HCT116 (cell line): ENCODE measurements at places on chromosomes 3 and 15. TPM values are rescaled to one million over a fixed set of nuclear protein-coding genes. Genes with fewer than 3 reads are reported as not detected.

DNA sequence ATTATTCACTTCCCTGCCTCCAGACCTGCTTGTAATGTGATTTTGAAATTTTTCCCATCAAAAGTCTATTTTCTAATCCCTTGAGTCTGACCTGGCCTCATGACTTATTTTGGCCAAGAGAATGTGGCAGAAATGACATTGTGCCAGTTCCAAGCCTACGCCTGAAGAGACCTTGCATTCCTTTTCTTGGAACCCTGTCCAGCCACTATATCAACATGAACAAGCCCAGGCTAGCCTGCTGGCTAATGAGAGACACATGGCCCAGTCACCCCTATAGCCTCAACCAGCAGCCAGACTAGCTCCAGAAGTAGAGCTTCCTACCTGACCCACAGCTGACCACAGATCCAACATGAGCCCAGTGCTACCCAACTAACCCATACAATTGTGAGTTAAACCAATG, 121.1 kb upstream of the ACP3 start:
- no peak overlapping the region for H3K27ac ChIP-seq
- H3K4me3 ChIP-seq, result no peak overlapping the region
- no peaks in the 10 kb centered on the region for H3K4me1 ChIP-seq
- peaks cover 33% of the 10 kb centered on the region for H3K27me3 ChIP-seq

DNA sequence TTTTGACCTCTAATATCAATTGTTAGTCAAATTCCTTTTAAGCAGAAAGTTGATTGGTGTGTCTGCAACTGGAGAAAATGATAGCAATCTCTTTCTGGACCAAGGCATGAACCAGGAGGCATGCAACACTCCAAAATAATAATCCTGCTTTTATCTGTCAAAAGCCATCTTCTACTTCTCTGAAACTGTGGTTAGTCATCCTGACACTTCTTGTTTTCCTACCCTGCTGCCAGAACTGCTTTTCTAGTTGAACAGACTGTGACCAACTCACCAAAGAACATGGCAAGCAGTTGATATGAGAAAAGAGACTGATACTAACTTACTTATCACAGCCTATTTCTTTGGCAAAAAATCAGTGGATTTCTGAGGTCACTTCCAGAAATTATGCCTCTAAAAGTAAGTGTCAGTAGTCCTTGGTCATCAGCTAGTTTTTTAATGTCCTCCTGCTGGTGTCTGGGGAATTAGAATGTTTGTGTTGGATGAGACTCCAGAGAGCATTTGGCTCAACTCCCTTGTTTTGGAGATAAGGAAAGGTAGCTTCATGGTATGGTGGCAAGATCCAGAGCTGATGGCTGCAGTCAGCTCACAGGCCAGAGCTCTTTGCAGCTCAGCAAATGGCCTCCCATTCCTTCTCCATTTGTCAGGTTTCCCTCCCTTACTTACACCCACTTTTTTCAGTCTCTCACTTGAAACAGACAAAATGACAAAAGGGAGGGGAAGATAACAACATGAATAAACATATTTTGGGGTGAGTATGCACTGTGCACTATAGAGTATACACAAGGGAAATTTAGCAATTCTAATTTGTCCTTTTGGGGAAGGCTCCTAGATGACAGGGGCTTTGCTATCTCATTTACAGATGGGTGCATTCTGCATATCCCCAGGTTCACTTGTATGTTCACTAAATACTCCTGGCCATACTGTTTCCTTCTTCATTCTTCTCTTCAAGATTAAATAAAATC, 7.0 kb downstream of the CRYGS start:
- DNase-seq, result no peak
- no peak overlapping the region for H3K4me3 ChIP-seq

GRCh38 chr3:179046497-179047353, 24.9 kb downstream of the ZMAT3 start:
- no peaks in the 10 kb centered on the region for H3K36me3 ChIP-seq
- H3K27me3 ChIP-seq, result no peaks in the 10 kb centered on the region
- no peaks in the 10 kb centered on the region for H3K4me1 ChIP-seq
- no peak overlapping the region for H3K4me3 ChIP-seq
- no peak for DNase-seq
- H3K27ac ChIP-seq, result no peak overlapping the region

DNA sequence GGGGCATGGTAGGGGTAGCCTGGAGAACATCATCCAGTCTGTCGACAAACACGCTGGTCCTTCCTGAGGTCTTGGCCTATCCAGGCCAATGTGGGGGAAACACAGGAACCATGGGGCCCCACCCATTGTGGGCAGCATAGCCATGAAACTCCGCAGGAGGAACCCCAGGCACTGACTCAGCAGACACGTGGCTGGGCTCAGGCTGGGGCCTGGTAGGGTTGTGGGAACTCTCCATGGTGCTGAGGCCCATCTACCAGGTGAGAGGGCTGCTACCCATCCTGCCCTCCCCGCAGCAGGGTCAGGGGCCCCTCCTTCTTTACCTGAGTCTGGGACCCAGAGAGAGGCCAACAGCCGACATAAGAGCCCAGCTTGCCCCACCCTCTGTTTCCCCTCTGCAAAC, 22.6 kb upstream of the CACNA2D2 start:
- no peaks in the 10 kb centered on the region for H3K4me1 ChIP-seq
- no peak overlapping the region for H3K4me3 ChIP-seq
- peaks cover 7% of the 10 kb centered on the region; the same call in 1 of the 2 replicates for H3K27me3 ChIP-seq
- no peak overlapping the region for H3K27ac ChIP-seq
- H3K36me3 ChIP-seq, result no peaks in the 10 kb centered on the region
- peak; percentile 22 for DNase-seq

GRCh38 chr15:100948430-100948762, 29.2 kb downstream of the LRRK1 start:
- H3K4me1 ChIP-seq, result no peaks in the 10 kb centered on the region
- H3K27ac ChIP-seq, result no peak overlapping the region
- no peaks in the 10 kb centered on the region for H3K36me3 ChIP-seq

Gene PEX11A
- total RNA-seq, result 7.1 TPM

Gene CCDC33
- total RNA-seq, result 0.15 TPM

DNA sequence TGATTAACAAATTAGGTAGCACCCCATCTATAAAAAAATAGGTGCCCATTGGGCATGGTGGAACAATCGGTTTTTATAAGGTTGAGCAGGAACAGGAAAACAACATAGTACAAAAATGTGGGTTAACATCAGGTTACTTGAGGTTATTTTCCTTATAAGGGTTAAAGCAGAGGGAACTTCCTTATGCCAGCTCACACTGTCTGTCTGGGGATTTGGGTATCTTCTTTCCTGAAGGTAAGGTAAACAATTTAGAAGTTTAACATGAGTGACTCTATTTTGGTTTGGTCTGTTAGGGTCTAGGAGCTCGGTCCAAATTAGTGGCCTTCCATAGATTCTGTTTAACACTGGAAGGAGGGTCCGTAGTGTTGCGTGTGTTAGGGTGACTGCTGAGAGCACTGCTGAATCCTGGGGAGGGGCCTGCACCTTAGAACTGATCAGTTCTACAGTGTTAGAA, 14.7 kb downstream of the CHD2 start:
- no peak for DNase-seq
- H3K4me3 ChIP-seq, result no peak overlapping the region
- peak overlapping the region; percentile 42 for H3K27ac ChIP-seq
- no peaks in the 10 kb centered on the region for H3K27me3 ChIP-seq

Gene PLCB2
- 2.8 TPM for total RNA-seq

Gene CYP8B1
- total RNA-seq, result 0.12 TPM

Gene GALNT15
- total RNA-seq, result 0.05 TPM

DNA sequence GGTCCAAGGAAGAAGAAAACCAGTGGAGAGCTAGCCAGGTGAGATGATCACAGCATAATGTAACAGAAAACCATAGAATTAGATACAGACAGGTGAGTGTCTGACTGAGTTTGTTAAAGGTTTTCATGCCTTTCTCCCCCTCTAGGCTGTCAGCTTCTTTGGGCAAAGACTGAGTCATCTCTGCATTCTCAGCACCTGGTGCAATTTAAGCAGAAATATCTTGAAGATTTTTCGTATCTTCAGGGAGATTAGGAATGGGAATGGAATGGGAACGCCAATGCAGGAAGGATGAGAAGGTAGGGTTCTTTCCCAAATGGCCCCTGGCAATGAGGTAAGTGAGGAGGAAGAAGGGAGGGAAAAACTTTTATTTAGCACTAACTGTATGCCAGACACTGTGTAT, 122.0 kb upstream of the SLC7A14 start:
- no peak overlapping the region for H3K27ac ChIP-seq
- H3K4me3 ChIP-seq, result no peak overlapping the region
- H3K4me1 ChIP-seq, result no peaks in the 10 kb centered on the region
- no peaks in the 10 kb centered on the region for H3K27me3 ChIP-seq

Gene ISLR2
- total RNA-seq, result 0.05 TPM

- no peaks in the 10 kb centered on the region for H3K36me3 ChIP-seq
- H3K4me1 ChIP-seq, result no peaks in the 10 kb centered on the region
- H3K27ac ChIP-seq, result no peak overlapping the region
- DNase-seq, result no peak
- no peak overlapping the region for H3K4me3 ChIP-seq
These were observed 260.0 kb downstream of the EBLN2 start for GRCh38 chr3:73321286-73321999.

GRCh38 chr15:94070356-94071295, 160.7 kb upstream of the MCTP2 start:
- H3K27ac ChIP-seq, result no peak overlapping the region
- DNase-seq, result no peak
- no peaks in the 10 kb centered on the region for H3K4me1 ChIP-seq
- no peaks in the 10 kb centered on the region for H3K27me3 ChIP-seq
- H3K36me3 ChIP-seq, result no peaks in the 10 kb centered on the region
- H3K4me3 ChIP-seq, result no peak overlapping the region

DNA sequence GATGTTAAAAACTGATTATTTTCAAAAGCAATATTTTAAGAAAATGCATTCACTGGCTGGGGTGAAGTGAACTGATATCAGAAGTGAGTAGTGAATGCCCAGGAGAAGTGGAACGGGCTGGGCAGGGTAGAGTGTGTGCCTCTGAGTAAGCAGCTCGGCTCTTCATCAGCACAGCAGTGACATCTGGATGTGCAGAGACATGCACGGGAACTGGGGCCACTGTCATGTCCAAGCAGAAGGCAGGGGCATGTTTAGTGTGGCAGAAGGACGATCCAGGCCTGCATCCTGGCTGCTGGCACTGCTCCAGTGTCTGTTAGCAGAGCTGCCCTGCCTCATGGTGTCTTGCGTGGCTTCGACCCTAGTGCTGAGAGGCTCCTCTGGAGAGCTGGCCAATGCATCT, 305.6 kb upstream of the LRRFIP2 start:
- 0 out of 2 replicates have a peak, but pooled peaks cover 15% of the 10 kb centered on the region for H3K27me3 ChIP-seq
- H3K4me1 ChIP-seq, result no peaks in the 10 kb centered on the region
- no peak overlapping the region for H3K4me3 ChIP-seq
- no peak for DNase-seq
- no peak overlapping the region for H3K27ac ChIP-seq

- H3K4me1 ChIP-seq, result no peaks in the 10 kb centered on the region
- no peak overlapping the region for H3K27ac ChIP-seq
- H3K4me3 ChIP-seq, result no peak overlapping the region
- peaks cover 20% of the 10 kb centered on the region for H3K27me3 ChIP-seq
- H3K36me3 ChIP-seq, result no peaks in the 10 kb centered on the region
These were observed 465.1 kb upstream of the CFAP20DC start for GRCh38 chr3:59514865-59515482.

- no peak overlapping the region for H3K27ac ChIP-seq
- no peaks in the 10 kb centered on the region for H3K36me3 ChIP-seq
- no peaks in the 10 kb centered on the region for H3K27me3 ChIP-seq
- H3K4me3 ChIP-seq, result no peak overlapping the region
These were observed 53.0 kb downstream of the KLHL6 start for GRCh38 chr3:183502237-183503181.

Gene KNL1
- total RNA-seq, result 30.6 TPM

Gene CCNB2
- total RNA-seq, result 88.7 TPM

DNA sequence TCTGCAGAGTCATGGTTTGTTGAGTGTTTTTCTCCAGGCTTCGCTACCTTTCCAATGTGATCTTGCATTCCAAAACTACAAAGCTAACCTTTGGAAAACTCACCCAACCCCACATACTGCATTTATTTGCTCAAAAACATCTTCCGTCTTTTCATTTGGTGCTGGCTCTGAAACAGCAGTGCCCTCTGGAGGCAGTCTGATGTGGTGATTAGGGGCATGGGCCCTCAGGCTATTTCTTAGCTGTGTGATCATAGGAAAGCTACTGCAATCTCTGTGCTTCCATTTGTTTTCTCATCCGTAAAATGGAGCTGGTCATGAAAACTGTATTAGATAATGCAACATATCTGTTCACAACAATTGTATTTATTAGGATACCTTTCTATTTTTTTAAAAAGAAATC, 47.0 kb downstream of the MTHFS start:
- H3K36me3 ChIP-seq, result no peaks in the 10 kb centered on the region
- H3K4me3 ChIP-seq, result no peak overlapping the region
- DNase-seq, result no peak
- H3K27me3 ChIP-seq, result no peaks in the 10 kb centered on the region

Gene NPAP1
- not detected for total RNA-seq

DNA sequence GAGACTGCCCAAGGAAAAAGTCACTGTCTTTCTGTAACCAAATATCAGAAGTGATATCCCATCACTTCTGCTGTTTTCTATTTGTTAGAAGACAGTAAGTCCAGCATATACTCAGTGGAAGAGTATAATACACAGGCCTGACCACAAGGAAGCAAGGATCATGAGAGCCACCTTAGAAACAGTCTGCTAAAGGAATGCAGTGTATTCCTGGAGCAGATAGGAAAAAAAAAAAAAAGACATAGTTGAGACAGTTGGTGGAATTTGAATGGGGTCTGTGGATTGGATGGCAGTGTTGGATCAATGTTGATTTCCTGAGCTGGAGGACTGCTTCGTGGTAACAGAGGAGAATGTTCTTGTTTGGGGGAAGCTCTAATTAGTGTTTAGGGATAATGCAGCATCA, 26.5 kb upstream of the FBXL2 start:
- H3K27ac ChIP-seq, result no peak overlapping the region
- H3K27me3 ChIP-seq, result no peaks in the 10 kb centered on the region

GRCh38 chr15:33188641-33189257, 5.8 kb downstream of the FMN1 start:
- H3K27me3 ChIP-seq, result no peaks in the 10 kb centered on the region
- no peaks in the 10 kb centered on the region for H3K36me3 ChIP-seq
- no peaks in the 10 kb centered on the region for H3K4me1 ChIP-seq
- H3K27ac ChIP-seq, result no peak overlapping the region
- no peak overlapping the region for H3K4me3 ChIP-seq

Gene SNRK
- 12.7 TPM for total RNA-seq

- no peaks in the 10 kb centered on the region for H3K27me3 ChIP-seq
- H3K27ac ChIP-seq, result no peak overlapping the region
These were observed 1355.9 kb downstream of the SI start for GRCh38 chr3:163722405-163722804.

GRCh38 chr3:176578316-176578715, 619.0 kb downstream of the TBL1XR1 start:
- H3K4me3 ChIP-seq, result no peak overlapping the region
- no peaks in the 10 kb centered on the region for H3K27me3 ChIP-seq
- H3K27ac ChIP-seq, result no peak overlapping the region
- H3K4me1 ChIP-seq, result no peaks in the 10 kb centered on the region
- H3K36me3 ChIP-seq, result no peaks in the 10 kb centered on the region

- peak; percentile 38 for DNase-seq
- no peaks in the 10 kb centered on the region for H3K27me3 ChIP-seq
- no peaks in the 10 kb centered on the region for H3K4me1 ChIP-seq
- no peaks in the 10 kb centered on the region for H3K36me3 ChIP-seq
- H3K4me3 ChIP-seq, result no peak overlapping the region
- no peak overlapping the region for H3K27ac ChIP-seq
These were observed 260.4 kb upstream of the P2RY1 start for GRCh38 chr3:152574461-152575079.

Gene TTLL3
- 40.3 TPM for total RNA-seq
